CD4-positive, alpha-beta T cell treated with Interleukin-15 for 1 hour (primary cell): ENCODE measurements at places on chromosomes 2 and 18.

GRCh38 chr18:12686100-12686499 lies 16.4 kb downstream of the CEP76 start:
- DNase-seq: no peak

DNA sequence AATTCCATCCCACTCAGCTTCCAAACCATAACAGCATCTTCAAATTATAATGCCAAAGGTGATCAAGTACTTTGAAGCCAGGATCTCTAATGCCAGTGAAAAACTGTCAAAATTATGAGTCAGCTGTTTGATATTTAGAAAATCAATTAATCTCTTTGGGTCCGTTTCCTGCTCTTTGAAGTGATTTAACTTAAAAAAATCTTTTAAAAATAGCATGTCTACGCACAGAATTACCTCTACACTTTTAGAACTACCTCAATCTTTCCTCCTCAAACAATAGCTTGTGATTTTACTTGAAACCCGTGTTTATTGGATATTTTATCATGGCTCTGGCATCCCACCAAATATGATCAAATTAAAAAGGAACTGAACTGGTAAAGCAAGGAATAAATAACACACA lies 31.3 kb upstream of the TANK start:
- no peak for DNase-seq

- no peak for DNase-seq
Measured at GRCh38 chr2:234603619-234604018, 106.7 kb upstream of the ARL4C start.

DNA sequence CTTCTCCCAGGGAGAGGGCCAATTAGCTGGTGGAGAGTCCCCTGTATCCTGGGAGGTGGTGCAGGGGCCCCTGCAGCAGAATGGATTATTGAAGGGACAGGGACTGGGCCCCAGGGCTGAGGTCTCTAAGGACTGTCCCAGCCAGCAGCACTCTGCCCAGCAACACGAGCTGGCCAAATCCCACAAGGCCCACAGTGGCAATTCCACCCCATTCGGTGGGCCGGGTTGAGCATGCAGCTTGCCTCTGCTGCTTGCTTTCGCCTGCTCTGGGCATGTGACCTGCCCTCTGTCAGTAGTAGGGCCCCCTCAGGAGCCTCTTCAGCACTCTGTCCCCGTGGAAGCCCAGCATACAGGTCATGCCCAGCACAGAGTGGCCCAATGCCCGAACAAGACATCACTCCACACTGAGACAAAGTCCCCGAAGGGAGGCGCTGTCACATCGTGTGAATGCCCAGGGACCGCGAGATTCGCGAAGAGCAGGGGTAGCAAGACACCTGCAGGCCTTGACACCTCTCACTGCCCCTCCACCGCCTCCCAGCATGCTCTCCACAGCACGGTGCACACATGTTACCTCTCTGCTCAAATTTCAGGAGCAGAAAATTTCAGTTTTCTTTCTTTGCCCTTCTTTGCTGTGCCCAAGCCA lies 65.4 kb downstream of the CRACDL start:
- no peak for DNase-seq

DNA sequence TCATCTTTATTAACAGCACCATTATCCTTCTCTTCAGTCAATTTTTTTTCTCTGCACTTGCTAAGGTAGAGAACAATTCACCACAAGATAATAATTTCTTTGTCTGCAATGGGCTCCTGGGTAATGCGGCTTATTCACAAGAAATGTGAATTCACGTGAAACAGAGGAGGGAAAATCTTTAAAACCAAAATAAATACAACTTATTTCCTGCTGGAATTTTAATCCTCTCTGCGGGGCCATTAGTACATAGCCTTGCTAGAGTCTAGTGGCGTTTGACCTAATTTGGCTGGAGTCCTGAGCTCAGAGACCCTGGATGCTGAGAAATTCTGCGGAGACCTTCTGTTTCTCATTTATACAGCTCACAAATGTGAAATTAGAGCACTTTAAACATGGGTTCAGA lies 319.3 kb upstream of the MMADHC start:
- no peak for DNase-seq

DNA sequence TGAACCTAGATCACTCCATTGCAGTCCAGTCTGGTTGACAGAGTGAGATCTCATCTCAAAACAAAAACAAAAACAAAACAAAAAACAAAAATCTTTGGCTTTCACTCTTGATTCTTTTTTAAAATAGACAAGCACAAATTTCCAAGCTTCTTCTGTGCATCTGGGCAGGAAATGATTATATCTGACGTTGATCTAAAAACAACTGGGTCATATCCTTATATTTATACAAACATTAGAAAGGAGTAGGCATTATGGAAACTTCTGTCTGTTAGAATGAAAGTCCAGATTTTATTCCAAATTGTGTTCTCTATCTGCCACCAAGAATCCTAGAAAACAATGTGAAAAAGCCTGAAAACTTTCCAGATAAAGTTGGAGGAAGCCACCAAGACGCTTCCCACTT lies 26.2 kb upstream of the PMAIP1 start:
- DNase-seq: no peak

DNA sequence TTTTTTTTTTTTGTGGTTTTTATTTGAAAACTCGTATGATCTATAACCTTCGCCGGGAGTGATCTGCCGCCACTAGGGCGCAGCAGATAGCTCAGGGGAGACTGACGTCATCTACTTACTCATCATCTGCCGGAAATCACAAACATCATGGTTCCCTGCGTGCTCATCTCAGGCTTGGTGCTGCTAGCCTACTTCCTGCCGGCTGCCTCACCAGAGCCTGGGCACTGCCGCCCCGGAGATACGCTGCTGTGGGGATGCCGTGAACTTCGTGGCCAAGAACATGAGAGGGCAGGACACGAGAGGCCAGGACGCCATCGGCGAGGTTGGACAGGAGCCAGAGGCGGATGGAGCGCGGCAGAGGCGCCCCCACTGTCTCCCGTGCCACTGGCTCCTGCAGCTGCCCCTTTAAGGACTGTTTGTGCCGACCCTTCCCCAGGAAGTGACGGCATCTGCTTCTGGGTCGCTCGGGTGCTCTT lies 68.8 kb downstream of the DOK6 start:
- DNase-seq: no peak

- no peak for DNase-seq
Measured at GRCh38 chr2:30136764-30137444, 9.9 kb upstream of the YPEL5 start.
